Muscle of arm (tissue), 14 donors: ENCODE measurements at places on chromosomes 11 and 22. TPM values are rescaled to one million over a fixed set of nuclear protein-coding genes. Genes with fewer than 3 reads are reported as not detected.

DNA sequence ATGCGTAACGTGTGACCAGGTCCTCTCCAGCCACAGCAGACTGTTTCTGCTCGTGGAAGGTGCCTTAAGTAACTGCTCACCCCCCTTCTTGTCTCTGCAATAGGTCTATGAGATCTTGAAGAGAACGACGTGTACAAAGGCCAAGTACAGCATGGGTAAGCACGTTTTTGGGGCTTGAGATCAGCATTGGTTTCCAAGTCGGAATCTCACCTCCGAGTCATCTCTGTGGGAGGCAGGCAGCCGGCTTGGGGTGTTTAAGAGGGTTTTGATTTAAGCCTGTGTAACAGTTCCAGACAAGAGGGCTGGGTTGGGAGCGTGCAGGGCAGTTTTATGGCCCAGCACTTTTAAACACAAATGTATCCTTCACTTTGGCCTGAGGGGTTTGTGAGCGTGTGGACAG lies 30.1 kb downstream of the ANO1 start:
- no peak for DNase-seq

The SAA4 gene
- polyA plus RNA-seq, result not detected

GRCh38 chr22:42834177-42834949 lies 22.7 kb downstream of the ARFGAP3 start:
- no peak for DNase-seq

DNA sequence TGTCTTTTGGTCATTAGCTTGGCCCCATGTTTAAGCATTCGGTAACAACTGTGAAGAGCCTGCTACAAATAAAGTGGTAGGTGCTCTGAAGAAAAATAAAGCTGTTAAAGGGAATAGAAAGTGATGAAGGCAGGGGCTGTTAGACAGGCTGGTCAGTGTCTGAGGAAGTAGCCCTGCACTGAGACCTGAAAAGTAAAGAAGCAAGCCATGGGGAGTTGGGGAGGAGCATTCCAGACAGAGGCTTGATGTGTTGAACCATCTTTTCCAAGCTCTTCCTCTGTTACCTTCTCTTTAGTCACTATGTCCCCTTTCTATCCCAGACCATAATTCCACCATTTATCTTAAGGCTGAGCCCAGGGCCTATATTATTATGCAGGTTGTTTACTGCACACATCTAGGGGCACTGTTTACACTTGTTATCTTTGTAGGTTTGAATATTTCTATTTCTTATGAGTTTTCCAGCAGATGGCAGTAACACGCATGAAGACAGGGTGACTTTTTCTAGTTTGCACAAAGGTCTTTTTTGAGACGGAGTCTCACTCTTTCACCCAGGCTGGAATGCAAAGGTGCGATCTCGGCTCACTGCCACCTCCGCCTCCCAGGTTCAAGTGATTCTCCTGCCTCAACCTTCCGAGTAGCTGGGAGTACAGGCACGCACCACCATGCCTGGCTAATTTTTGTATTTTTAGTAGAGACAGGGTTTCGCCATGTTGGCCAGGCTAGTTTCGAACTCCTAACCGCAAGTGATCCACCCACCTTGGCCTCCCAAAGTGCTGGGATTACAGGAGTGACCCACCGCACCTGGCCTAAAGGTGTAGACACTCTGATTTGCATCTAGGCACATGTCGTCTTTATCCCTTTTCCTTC lies 23.0 kb downstream of the ZFTA start:
- DNase-seq, result no peak

- no peak for DNase-seq
Measured at GRCh38 chr11:130606781-130607511, 158.5 kb downstream of the ADAMTS15 start.

DNA sequence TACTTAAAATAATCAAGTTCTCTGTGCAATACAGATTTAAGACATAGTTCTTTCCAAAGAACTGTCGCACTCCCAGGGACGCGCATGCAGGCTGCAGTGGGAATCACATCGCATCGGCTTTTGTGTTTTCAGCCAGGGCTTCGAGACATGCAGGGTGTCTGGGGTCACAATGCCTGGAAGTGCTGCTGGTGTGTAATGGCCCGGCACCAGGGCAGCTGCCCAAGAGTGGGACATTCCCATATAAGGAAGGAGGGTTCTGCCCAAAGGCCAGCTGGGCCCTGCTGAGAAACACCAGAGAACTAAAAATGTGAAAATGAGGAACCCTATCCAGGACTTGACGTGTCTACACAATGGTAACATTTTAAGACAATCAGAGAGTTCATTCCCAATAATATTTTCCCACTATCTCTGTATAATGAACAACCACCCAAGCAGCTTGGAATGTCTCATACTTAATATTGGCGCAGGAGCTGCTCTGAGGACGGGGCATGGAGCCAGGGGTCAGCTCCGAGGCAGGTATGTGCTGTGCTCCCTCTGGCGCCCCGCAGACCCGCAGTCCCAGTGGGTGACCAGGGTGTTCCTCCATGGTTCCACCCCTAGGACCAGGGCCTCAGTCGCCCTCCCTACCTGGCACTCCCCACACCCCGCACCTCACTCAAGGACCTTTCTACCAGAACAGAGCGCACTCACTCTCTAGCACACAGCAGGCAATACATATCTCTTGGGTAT lies 11.3 kb downstream of the MCAT start:
- no peak for DNase-seq

- DNase-seq, result no peak
Measured at GRCh38 chr11:126585388-126585773, 229.9 kb downstream of the ST3GAL4 start.

The NARS2 gene
- polyA plus RNA-seq, result 23.8 TPM

DNA sequence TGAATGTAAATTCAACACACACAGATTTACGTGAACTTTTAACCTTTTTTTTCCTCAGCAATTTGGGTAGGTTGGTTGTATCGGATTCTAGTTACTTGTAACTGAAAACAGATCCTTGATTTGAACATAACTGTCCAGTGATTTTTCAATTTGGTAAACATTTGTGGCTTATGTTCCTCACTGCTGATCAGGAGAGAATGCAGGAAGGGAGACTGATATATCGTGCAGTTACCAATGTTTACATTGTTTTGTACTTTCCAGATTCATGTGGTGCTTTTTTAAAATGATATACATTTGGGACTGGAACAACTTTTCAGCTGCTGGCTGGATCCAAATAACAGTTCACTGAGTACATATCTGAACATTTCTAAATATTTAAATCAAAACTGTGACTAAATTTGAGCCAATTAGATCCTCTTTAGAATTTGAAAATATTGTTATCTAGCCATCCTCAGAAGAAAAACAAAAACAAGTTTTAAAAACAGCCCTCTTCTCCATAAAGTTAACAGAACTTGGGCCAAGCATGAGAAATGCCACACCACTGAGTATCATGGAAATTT lies 84.3 kb upstream of the MTMR2 start:
- no peak for DNase-seq

GRCh38 chr11:11403763-11404725 lies 51.0 kb upstream of the CSNK2A3 start:
- peak; percentile 65 for DNase-seq
